Activated CD8-positive, alpha-beta T cell treated with anti-CD3 and anti-CD28 coated beads for 36 hours (primary cell): ENCODE measurements at places on chromosomes 5 and 9. TPM values are rescaled to one million over a fixed set of nuclear protein-coding genes. Genes with fewer than 3 reads are reported as not detected.

GRCh38 chr9:73515216-73515615, 363.6 kb downstream of the ANXA1 start:
- DNase-seq = no peak

DNA sequence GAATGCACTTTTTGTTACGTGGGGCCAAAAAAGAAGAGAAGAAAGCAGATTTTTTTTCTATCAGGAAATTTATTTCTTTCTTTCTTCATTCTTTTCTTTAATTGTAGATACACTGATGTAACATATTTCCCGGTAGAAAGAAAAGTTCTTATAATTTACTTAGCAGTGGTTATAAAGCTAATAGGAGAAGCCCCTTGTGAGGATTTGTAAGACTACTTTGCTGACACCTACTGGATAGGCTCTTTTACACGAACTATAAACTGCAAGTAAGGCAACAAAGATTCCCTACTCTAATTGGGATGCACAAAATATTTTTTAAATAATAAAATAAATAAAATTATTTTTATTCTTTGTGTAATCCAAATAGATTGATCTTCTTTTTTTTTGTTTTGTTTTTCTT, 284.4 kb downstream of the DNAH5 start:
- no peak for DNase-seq

GRCh38 chr9:86867804-86868313, 79.4 kb downstream of the GAS1 start:
- DNase-seq = no peak

DNA sequence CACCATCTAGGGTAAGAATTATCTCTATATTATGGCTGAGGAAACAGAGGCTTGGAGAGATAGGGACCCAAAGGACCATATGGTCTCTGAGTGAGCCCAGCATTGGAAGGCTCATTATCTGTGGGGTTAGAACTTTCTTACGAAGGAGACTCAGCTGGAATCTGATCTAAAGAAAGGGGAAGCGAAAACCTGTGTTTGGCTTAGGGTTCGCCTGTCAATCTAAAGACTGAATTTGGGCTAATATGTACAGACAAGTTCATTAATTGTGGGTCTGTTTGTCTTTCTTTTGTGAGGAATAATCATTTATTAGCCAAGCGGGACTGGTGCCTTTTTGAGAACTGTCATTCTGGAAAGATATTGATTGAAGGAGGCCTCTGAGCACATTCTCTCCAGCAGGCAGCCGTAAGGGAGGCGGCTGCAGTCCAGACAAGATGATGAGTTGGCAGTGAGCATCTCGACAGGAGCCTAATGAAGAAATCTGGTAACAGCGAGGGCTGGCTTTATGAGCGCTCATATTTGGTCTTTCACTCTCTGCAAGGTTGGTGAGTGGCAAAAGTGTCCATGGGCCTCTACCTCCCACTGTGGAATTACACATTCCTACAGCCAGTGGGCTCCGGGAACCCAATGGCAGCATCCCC, 104.2 kb upstream of the GPR151 start:
- DNase-seq = no peak

DNA sequence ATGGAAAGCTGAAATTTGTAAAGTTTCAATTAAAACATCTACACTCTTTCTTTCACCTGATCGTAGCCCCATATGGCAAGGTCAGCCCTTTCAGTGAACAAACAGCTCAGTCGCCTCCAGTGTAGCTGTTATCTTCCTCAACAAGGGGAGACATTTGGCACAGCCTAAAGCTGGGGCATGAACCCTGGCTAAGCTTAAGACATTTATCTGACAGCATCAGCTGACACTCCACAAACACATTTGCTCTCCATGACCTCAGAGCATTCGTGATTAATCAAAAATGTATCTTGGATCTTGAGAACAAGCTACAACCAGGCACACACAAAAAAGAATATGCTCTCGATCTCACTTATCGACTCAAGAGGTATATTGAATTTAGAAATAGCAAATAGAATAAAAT, 67.3 kb downstream of the POU5F2 start:
- DNase-seq = no peak

ANGPTL2 gene
- total RNA-seq = not detected

SCGB3A2 gene
- not detected for total RNA-seq

MCCC2 gene
- 60.4 TPM for total RNA-seq

TMEM171 gene
- not detected for total RNA-seq

SEMA4D gene
- 290 TPM for total RNA-seq

LMNB1 gene
- total RNA-seq = 198 TPM
